Activated CD4-positive, alpha-beta T cell treated with anti-CD3 and anti-CD28 coated beads, Interleukin-2, amount 10 ng/mL, durations not matched to agents 7 days and 5 days (primary cell): ENCODE measurements at places on chromosomes 2 and 18. TPM values are rescaled to one million over a fixed set of nuclear protein-coding genes. Genes with fewer than 3 reads are reported as not detected.
A peak's percentile ranks its signal among the peaks of the same experiment; 100 is the strongest.

MROH2A gene
- total RNA-seq, result not detected

CROCC2 gene
- not detected for total RNA-seq

TMEM214 gene
- 77.1 TPM for total RNA-seq

TP53I3 gene
- total RNA-seq, result 2.7 TPM

- H3K4me3 ChIP-seq, result no peak overlapping the region
- DNase-seq, result no peak
- peaks cover 10% of the 10 kb centered on the region for H3K36me3 ChIP-seq
- H3K27ac ChIP-seq, result peak overlapping the region; percentile 100
- H3K27me3 ChIP-seq, result no peaks in the 10 kb centered on the region
These were observed 8.7 kb upstream of the GPR155 start for GRCh38 chr2:174495365-174496012.

DNA sequence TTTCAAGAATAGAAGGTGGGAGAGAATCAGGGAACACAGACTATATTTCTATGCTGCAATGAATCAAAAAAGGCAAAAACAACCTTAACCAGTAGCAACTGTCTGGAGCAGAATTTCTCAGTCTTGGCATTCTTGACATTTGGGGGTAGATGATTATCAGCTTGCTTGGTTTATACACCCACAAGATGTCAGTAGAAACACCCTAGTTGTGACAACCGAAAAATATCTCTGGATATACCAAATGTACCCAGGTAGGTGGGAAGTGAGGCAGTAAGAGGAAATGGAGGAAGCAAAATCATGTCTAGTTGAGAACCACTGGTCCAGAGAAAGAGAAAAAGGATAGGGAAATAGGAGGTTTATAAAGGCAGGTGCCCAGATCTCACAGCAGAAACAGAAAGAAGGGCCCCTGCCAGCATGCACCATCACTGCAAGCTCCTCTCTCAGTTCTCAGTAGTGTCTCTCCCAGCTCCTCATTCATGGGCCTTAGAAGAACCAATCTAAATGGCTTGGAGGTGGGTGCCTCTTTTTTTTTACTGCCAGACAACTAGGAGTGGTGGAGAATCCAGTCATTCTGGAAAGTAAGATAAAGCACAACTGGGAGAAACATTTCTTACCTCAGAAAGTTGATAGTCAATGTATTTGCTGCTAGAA, 50.4 kb downstream of the MBD2 start:
- H3K4me1 ChIP-seq, result peaks cover 42% of the 10 kb centered on the region
- H3K36me3 ChIP-seq, result peaks cover 20% of the 10 kb centered on the region
- no peaks in the 10 kb centered on the region for H3K27me3 ChIP-seq

GRCh38 chr2:84766791-84767190, 114.1 kb downstream of the TRABD2A start:
- no peak overlapping the region for H3K27ac ChIP-seq
- no peaks in the 10 kb centered on the region for H3K27me3 ChIP-seq
- peaks cover 2% of the 10 kb centered on the region for H3K4me1 ChIP-seq

DNA sequence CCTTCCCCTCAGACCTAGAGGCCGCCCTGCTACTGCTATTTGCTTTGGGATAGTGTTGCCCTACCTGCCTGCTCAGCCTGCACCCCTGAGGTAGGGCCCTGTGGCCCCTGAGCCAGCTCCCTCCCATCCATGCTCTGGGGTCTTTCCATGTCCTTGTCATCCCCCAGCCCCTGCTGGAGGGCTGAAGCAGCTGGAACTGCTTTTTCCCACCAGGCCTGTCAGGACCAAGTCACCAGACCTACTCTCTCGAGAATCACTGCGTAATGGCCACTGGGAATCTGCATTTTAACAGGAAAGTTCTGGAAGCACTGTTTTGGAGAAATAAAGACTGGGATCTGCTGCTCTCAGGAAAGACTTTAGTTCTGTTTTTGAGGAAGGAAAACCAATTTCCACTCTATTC, 20.2 kb upstream of the SLC35F6 start:
- H3K27me3 ChIP-seq, result no peaks in the 10 kb centered on the region
- peaks cover 6% of the 10 kb centered on the region for H3K4me1 ChIP-seq
- DNase-seq, result no peak
- H3K4me3 ChIP-seq, result no peak overlapping the region
- no peak overlapping the region for H3K27ac ChIP-seq
